Fibroblast of gingiva (primary cell): ENCODE measurements at places on chromosomes 13 and 19.

DNA sequence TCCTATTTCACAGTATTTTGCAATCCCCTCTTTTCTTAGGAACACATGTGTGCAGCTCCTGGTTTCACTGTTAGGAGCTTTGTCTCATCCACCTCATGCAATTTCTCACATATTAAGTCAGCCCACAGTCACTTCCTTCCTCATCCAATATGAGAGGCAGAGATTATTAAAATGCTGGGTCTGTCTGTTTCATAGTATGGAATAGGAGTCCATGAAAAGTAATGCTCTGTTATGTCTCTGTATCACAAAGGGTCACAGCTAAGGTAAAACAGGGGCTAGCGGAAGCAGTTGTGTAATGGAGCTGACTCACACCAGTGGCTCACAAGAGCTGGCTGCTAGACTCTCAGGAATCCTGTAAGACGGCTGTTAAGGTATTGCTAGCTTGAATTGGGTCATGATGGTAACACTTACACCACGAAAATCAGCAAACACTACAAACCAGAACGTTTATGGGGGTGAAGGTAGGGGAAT is 216.5 kb downstream of the EFNB2 start:
- DNase-seq: peak; percentile 44

DNA sequence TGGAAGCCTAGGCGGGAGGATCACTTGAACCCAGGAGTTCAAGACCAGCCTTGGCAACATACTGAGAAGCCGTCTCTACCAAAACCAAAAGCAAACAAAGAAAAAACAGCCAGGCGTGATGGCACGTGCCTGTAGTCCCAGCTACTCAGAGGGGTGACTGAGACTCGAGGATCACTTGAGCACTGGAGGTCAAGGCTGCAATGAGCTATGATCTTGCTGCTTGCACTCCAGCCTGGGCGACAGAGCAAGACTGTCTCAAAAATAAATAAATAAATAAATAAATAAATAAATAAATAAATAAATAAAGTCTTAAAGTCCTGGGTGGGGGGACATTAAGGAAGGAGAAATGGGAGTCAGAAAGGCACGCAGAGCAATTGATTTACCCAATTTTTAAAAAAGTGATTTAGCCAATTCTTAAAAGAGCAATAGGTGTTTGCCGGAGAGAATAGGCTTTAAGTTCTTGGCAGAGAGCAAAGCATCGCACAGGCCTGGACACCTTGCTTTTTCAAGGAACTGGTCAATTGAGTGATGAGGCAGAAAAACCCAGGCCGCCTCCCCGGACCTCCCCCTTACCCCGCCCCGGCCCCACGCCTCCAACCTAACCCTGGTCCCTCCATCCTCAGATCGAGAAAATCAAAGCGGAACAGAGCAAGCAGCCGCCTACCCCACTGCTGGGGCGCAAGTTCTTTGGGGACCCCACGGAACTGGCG is 9.5 kb upstream of the SHKBP1 start:
- DNase-seq: no peak

DNA sequence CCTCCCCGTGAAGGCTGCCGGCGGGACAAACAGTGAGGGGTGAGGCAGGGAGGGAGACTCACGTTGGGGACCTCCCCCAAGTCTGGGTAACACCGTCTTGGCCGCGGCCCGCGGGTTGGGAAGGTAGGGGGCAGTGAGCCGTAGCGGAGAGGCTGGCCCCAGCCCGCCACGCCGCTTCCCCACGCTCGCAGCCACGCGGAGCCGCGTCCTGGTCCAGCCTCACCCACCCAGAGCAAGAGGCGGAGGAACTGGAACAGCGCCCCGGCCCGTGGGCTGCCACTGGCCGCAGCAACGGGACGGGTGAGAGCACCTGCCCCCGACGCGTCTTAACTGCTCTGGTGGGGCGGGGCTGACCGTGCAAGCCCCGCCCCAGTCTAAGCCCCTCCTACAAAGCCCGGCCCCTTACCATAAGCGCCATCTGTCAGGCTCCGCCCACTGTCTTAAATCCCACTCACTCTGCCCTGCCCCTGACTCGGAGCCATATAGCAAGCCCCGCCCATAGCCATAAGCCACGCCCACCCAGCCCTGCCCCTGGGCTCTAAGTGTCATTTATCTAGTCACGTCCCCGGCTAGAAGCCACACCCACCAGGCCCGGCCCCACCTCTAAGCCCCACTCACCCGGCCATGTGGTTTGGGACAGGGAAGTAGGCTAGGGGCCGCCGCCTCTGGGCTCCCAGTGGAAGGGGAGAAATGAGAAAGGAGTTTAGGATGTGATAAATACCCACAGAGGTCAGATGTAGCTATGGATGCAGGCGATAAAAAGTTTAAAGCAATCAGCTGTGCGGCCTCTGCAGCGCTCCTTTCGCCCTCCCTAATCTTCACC is 2.1 kb upstream of the CCL25 start:
- DNase-seq: peak; percentile 30

GRCh38 chr19:44810234-44811121 is 1.6 kb downstream of the BCAM start:
- no peak for DNase-seq

DNA sequence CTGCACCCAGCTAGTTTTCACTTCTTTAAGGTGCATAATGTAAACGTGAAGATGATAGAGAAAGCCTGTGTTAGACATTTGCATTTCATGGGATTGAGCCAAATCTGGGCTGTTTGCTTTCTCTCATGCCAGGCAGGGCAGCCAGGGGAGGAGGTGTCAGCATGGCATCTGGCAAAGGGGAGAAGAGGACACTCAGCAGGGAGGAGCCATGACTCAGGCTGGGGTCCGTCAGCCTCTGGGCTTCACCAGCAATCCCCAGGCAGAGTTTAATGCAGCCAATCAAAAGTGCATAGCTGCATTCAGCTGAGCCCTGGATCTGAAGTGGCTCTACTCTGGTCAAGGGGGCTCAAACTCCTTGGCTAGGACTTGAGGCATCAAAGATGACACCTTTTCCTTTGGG is 23.5 kb downstream of the EBPL start:
- DNase-seq: peak; percentile 45

GRCh38 chr13:34863360-34864135 is 78.5 kb upstream of the NBEA start:
- DNase-seq: peak; percentile 86
